Adipocyte (in vitro differentiated cells): ENCODE measurements at places on chromosomes 4 and X.

- peak; percentile 57 for DNase-seq
Observed at GRCh38 chrX:11309220-11309619, 16.0 kb downstream of the AMELX start.

GRCh38 chr4:55409468-55410171 lies 13.9 kb downstream of the TMEM165 start:
- peak; percentile 46 for DNase-seq

GRCh38 chrX:134908356-134908755 lies 82.4 kb upstream of the SMIM10 start:
- peak; percentile 15 for DNase-seq

DNA sequence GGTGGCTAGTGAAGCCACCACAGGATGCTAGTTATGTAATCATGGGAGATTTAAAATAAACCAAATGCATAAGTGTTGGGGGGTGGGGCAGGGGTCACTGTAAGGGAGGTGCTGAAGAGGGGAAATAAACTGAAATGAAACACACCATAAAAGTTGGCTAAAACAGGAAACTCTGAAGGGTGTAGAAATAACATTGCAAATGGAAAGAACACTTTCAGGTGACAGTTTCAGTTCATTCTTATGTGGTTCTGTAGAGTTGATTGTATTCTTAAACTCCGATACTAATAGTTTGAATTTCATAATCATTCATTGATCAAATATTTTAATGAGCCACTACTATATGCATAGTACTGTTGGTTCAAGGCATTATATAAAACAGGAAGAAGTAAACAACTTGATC lies 80.1 kb downstream of the HDAC8 start:
- DNase-seq = no peak

- no peak for DNase-seq
Observed at GRCh38 chrX:115553171-115553570, 7.8 kb upstream of the PLS3 start.
